ENCODE measurements at places on chromosomes 7 and 10.
A peak's percentile ranks its signal among the peaks of the same experiment; 100 is the strongest.

DNA sequence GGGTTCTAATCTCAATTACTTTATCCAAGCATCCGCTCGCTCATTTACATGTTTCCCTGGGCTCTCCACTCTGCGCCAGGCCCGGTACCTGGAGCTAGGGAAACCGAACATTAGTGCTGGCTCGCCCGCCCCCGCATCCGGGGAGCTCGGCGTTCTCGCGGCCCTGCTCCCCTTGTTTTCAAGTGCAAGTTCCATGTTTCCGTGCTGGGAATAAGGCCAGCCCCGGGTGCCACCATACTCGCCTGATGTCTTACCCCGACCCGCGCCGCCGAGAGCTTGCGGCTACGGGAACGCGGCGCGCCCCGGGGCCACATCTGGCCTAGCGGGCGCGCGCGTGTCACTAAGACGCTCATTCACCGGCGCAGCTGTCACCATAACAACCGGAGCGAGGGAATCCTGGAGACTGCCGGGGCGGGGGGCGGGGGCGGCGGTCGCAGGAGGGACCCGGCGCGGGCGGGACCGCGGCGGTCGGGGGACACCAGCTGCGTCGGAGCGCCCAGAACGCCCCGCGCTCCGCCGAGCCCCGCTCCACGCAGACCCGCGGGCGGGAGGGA is at the start of gene NEURL1:
TSS of gene NEURL1 (plus strand) at position 344 of the 554 bp plus-strand sequence. CDS start 683 bp downstream, outside the sequence.
- DNase-seq: no peak

DNA sequence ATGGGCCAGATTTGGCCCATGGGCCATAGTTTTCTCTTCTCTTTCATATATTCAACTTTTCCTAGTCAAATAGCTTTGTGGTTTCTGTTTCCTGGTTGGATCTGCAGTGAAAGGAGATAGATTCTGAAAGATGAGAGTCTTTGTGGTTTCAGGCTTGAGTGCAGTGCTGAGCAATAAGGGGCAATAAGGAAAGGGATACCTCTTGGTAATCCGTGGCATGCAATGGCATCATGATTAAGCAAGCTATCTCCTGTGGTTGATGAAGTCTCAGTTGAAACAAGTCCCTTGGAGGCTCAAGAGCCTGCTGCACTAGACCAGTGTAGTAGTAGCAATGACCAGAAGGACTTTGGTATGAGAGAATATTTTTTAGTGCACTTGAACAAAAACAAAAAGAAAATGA is 187.7 kb upstream of the CNTNAP2 start:
- DNase-seq: no peak

- no peak for DNase-seq
These were observed 258.0 kb downstream of the ELFN1 start for GRCh38 chr7:1927937-1928644.

DNA sequence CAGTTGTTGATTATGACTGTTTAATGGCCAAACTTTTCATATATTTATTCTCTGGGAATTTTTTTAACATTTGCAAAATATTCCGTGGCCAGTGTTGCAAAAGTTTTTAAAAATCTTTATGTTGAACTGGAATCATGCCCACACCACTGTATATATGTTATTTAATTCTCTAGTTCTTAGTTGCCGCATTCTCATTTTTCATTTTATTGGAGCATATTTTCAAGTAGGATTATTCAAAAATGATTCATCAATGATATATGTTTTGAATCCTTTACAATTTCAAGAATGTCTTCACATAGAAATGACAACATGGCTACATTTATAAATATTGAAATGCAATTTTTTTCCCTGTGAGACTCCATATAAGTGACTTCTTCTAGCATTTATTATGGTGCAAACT is 188.6 kb upstream of the LRRTM3 start:
- DNase-seq: no peak

DNA sequence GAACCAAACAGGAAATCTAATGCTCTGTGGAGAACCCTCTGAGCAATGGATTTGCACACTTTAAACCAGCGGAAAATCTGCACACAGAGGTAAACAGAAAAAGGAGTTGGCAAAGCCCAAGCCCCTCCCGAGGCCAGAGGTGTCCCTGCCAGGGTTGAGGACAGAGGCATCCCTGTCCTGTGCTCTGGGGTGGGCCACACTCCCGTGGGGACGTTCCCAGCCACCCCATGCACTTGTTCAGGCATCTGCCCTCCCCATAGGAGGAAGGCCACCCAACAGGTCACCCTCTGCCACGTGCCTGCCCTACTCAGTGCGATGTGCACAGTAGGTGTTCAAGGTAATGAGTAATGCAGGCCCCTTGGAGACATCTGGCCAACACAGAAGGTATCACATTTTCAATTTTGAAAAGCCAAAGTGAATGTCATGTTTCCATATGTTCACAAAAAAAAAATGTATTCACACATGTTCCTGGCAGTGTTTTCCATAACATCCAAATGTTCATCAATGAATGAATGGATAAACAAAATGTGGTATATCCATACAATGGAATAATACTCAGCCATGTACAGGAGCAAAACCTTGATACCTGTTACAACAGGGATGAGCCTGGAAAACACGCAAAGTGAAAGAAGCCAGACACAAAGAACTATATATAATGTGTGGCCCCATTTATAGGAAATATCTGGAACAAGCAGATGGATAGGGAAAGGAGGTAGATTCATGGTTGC is 108.1 kb downstream of the EBF3 start:
- no peak for DNase-seq

GRCh38 chr7:144853542-144853941 is 17.7 kb upstream of the TPK1 start:
- no peak for DNase-seq

GRCh38 chr10:22550732-22551131 is 163.6 kb downstream of the PIP4K2A start:
- DNase-seq: peak; percentile 42

- DNase-seq: peak; percentile 72
These were observed 35.1 kb downstream of the DNAJB12 start for GRCh38 chr10:72319416-72320254.

DNA sequence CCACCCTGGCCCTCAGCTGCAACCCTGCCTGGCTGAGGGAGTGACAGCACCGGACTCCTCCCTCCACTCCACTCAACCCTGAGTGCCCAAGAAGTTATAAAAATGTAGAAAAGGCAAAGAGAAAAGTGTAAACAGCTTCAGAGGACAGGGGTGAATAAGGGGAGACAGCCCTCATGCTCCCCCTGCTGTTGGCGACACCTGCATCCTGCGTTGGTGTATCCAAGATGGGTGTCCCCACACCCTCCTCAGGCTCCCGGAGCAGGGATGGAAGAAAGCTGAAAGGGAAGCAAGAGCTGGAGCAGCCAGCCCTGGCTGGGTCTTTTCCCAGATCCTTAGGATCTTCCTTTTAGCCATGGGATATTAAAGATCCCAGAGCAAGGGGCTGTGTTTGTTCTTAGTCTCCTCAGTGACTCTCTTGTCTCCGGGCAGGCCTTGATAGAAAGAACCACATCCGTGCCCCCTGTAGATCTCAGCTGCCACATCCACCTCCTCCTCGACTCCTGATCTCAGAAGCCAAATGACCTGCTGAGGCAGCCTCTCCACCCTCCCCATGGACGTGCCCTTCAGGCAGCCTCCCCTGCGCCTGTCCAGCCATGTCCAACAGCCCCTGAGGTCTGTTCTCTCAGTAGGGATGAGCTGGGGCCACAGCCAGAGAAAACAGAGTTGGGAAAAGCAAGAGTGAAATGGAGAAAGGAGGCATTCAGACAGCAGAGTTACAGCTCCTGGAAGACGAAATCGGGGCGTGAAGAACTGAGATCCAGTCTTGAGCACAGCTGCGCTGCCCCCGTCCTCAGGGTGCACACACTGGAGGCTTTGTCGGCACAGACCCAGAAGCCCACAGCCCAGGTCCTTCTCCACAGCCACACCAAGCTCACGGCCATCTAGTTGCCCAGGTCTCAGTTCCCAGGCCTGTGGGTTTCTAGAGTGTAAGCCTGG is 6.8 kb downstream of the FAM131B start:
- DNase-seq: no peak

DNA sequence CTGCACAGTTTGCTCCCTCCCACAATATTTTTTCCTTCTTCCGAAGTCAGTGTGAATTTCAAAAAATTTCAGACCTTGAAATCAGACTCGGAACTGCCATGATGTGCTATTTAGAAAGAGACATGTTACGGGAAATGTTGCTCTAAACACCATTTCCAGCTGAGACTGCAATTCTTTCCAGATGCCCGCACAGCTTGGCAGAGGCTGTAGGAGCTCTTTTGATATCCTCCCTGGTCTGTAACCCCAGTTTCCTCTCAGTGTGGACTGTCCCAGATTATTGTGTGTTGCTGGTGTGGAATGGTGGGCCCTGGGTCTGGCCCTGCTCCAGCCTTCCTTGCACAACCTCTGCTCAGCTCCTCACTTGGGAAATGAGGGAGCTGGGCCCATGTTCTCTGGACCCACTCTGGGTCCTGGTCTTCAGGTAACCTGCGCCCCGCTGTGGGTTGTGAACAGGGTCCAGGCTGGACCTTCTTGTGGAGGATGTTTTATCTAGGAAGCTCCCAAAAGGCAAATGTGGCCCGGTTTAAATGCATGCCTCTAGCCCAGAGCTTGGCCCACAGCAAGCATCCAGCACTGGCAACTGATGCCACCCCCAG is 172.8 kb upstream of the CXCL12 start:
- no peak for DNase-seq

- no peak for DNase-seq
These were observed 15.5 kb upstream of the CPXM2 start for GRCh38 chr10:123906884-123907652.

DNA sequence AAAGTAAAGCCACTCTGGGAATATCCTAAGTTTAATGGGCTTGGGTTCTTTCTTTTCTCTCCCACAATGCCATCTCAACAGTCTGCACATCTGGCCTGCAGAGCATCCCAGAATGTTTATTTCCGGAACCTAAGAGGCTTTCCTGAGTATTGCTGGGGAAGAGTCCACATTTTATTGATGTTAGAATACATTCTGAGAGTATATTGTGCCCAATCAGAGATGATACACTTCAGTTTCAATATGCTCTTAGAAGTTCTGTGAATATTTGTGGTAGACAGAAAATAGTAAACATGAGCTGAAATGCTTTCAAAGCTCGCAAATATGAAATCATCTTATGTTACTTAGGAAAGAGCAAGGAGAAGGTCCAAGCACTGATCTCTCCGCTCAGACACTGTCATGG is 200.6 kb downstream of the TWIST1 start:
- DNase-seq: no peak

- no peak for DNase-seq
These were observed 32.5 kb upstream of the FAM133B start for GRCh38 chr7:92622685-92623084.

DNA sequence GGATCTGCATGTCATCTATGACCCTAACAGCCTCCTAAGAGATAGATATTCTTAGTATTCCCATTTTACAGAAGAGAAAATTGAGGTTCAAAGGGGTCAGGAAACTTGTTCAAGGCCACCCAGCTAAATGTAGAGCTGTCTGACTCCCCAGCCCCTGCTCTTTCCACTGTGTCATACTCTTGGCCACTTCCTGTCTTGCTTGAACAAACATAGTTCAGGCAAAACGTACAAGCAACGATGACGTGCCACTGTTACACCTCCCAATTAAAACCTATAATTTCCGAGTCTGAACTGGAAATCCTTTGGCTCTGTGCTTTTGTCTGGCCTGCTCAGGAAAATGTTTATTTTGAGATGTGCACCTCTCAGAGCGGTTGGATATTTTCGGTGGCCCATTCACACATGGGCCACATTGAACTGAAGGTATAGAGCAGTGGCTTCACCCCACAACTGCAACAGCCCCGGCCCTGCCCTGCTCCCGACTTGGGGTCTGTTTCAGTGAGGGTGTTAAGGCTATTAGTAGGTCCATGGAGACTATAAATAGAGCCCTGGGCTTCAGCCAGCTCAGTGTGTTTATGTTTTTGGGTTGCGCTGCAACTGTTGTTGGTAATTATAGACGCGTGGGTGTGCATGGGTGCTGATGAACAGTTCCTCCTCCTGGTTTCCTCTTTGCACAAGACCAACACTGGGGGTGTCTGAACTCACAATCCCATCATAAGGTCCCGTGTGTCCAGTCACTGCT is 172.3 kb upstream of the ADO start:
- peak; percentile 45 for DNase-seq

- DNase-seq: no peak
These were observed 1165.7 kb upstream of the AUTS2 start for GRCh38 chr7:68432585-68432984.

- no peak for DNase-seq
These were observed 57.3 kb downstream of the COPG2 start for GRCh38 chr7:130611218-130611617.

- no peak for DNase-seq
These were observed 989.3 kb downstream of the LRMDA start for GRCh38 chr10:76420725-76421124.

- DNase-seq: no peak
These were observed 76.5 kb downstream of the TNS3 start for GRCh38 chr7:47505312-47506007.

- no peak for DNase-seq
These were observed 206.1 kb downstream of the CREB5 start for GRCh38 chr7:28618383-28618782.

GRCh38 chr10:114638821-114639625 is 19.1 kb downstream of the ABLIM1 start:
- DNase-seq: no peak

- no peak for DNase-seq
These were observed 46.0 kb downstream of the SH2D4B start for GRCh38 chr10:80583685-80584084.

- DNase-seq: no peak
These were observed 137.5 kb downstream of the IMMP2L start for GRCh38 chr7:111424768-111425167.

DNA sequence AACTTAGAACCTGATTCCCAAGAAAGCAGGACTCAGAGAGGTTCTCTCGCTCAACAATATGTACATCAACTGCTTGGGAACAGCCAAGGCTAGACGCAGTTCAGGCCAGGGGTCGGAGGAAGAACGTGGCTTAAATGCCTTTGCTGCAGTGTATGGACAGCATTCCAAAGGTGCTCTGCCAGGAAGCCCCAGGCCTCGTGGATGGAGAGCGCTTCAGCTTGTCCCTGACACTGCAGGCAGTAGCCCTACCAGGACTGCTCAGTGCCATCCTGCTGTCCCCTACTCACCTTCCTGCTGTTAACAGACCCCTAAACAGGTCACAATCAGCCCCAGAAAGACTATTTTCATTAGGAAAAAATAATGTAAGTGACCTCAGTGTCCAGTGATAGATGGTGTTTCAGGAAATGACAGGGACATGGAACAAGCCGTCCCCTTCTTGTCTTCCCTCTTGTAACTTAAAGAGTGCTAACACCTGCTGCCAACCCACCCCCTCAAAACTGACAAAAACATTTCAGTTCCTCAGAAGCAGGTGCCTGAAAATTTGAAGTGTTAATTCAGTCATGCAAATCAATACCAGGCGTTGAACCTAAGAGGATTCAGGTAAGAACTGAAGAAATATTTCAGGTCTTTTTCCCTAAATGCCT is 16.5 kb downstream of the CREB3L2 start:
- DNase-seq: no peak

GRCh38 chr7:112350585-112350984 is 99.7 kb upstream of the IFRD1 start:
- DNase-seq: no peak

- no peak for DNase-seq
These were observed 152.9 kb upstream of the ASAH2 start for GRCh38 chr10:50404021-50404773.
